ENCODE measurements at places on chromosomes 12 and 14.

DNA sequence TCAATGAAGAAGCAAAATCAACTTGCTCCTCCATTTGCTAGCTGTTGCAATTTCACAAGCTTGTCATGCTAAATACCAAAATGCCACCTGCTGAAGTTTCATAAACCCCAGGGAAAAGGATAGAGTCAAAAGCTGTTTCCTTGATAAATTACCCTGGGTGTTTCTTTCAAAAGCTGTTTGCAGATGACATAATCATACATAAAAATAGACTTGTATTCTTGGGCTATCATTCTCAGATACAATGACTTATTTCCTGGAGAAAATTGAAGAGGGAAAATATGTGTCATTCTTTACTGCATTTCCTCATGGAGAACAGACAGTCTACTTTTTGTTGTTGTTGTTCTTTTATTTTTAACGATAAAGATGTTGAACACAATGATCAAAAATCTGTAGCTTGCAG is 119.2 kb downstream of the GALC start:
- no peak for DNase-seq

GRCh38 chr12:84922693-84923092 is 10.1 kb upstream of the SLC6A15 start:
- DNase-seq, result no peak

DNA sequence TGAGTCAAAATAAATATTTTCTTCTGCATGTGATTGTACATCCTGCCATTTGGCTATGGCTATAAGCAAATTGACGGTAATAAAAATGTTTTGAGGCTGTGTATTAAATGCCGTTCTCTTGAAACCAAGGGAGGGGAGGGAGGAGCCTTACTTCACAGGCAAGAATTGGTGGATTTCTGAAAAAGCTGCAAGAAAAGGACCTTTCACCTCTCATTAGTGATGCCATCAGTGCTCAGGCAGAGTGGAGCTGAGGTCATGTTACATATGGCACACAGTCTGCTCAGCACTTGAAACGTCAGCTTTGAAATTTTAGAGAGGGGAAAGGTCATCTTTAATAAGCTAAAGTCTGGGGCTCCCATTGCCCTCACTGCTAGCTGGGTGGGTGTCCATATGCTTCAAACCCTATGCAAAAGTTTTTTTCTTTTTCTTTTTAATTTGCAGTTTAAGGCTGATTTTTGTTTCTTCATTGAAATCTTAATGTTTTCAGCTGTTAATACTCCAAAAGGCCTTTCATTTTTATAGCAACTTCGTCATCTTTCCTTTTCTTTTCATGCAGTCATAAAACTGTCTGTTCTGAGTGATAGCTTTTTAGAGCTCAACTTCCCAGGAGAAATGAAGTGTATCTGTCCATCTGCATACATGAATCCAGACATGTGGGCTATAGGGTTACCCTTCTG is 9.8 kb upstream of the SIX1 start:
- DNase-seq, result no peak

GRCh38 chr12:109385339-109386058 is 37.8 kb downstream of the MYO1H start:
- peak; percentile 33 for DNase-seq

DNA sequence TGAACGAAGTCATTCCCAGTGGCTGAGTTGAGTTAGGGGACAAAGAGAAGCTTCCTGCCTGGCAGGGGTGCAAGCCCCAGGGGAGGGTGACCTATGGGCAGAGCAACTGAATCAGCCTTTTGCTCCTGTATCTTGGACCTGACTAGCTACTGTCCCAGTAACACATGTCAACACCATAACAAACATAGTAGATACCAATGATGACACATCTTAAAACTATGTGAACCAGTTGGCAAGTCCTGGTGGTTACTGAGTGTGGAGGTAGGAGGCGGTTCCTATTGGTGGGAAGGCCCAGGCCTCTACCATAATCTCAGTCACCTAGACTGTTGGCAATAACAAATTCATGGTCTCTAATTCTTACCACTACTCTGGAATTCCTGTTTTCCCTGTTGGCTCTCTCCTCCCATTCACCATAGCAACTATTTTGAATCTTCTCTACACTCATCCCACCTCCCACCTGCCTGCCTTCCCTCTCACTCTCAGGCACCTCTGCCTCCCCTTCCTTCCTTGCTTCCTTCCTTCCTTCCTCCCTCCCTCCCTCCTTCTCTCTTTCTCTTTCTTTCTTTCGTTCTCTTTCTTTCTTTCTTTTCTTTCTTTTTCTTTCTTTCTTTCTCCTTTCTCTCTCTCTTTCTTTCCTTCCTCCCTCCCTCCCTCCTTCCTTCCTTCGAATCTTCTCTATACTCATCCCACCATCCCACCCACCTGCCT is 8.1 kb upstream of the P2RX7 start:
- no peak for DNase-seq

DNA sequence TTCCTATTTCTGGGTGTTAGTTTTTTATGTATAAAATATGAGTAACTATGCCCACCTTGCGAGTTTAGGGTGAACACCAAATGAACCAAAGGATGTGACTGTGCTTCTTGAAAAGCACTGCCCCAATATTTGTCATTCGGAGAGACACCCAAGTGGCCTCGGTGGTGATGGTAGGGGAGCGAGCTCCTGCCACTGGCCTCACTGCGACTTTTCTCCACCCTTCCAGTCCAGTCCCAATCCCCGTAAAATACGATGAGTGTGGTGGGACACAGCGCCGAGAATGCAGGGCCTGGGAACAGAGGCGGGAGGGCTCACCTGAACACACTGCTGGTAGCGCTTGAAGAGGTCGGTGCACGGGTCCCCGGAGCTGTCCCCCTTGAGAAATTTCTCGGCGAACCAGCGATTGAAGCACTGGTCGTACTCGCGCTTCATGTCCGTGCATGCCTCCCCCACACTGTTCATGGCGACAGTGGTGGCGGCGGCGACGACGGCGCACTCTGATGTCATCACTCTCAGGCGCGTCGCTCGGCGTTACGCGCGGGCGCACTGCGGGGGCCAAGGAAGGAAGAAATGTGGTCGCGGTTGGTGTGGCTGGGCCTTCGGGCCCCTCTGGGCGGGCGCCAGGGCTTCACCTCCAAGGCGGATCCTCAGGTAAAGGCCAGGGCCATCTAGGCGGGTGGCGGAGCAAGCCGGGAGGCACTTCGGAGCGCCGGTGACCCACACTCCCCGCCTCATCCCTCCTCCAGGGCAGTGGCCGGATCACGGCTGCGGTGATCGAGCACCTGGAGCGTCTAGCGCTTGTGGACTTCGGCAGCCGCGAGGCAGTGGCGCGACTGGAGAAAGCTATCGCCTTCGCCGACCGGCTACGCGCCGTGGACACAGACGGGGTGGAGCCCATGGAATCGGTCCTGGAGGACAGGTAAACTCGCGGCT is at the start of the genes GATC and TRIAP1:
Gene GATC, plus strand, starts transcription at position 534 of the 933 bp plus-strand sequence. Its CDS starts 37 bp downstream, at position 571.
Gene TRIAP1, minus strand, starts transcription at position 474 of the 933 bp plus-strand sequence. Its CDS starts 12 bp downstream, at position 462.
- DNase-seq, result peak; percentile 90

GRCh38 chr14:63795532-63795931 is 57.3 kb upstream of the SYNE2 start:
- DNase-seq, result no peak

DNA sequence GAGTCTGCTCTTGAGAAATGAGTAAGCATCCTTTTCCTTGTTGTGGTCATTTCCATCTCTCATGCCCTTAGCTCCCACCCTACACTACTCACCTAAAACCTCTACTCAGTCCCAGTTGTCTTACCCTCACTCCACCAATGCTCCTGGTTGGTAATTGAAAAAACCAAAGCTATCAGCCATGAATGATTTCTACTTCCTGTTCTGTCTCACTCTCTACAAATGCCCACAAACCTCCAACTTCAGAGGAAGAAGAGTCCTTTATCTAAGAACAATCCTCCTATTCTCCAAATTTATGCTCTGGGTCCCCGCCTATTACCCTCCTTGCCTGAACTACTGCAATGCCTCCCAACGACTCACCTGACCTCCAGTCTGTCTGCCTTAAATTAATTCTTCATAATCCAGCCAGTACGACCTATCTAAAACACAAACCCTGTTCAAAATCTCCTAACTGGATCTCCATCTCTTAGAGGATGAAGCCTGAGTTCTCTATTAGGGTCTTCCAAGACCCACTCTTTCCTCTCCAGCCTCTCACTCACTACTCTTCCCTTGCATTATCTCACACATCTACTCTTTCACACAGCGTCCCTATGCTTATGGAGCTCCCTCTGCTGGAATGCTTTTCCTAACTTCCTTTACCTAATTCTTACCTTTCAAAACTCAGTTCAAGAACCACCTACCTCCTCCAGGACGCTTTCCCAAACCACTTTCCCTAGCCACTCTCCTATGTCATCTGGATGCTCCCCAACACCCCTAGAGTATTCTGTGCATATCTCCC is 2.2 kb downstream of the DHRS1 start:
- DNase-seq, result no peak

DNA sequence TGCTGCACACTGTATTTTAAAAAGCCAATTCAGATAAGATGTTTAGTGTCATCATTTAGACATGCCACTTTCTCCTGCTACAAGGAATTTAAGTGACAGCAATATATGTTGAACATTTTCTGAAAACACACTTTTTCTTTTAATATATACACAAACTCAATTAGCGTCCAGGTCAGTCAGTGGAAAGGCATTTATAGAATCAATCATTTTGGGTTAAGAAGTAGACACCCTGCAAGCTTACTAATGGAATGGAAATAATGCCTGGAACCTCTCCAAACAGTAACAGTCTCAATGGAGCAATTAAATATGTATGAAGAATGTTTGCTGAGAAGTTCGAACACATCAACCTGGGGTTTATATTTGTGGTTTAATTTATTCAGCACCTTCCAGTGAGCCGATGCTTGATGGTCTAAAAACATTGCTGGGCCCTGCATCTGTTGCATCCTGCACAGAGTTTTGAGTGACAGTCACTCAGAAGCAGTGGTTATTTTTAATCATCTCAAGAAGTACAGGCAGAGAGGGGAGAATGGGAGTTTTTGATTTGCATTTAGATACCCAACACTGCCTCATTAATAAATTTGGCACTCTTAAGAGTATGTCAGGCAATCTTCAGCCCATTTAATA is 410.7 kb downstream of the TMEM117 start:
- DNase-seq, result no peak

DNA sequence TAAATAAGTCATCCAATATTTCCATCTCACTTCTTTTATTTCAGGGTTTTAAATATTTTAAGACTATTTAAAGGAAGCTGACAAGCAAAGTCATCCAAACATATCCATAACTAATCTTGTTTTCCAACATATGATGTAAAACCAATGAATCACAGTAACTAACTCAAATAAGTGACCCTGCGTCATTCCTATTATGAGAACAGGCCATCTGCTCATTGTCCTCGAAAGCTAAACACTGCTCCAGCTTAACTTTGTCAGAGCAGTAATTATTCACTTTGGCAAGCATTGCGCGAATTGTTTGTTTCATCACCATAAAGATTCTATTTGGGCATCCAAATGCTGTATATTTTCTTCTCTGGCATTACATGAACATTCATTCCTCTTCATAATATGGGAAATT is 99.1 kb downstream of the CAPZA3 start:
- no peak for DNase-seq

DNA sequence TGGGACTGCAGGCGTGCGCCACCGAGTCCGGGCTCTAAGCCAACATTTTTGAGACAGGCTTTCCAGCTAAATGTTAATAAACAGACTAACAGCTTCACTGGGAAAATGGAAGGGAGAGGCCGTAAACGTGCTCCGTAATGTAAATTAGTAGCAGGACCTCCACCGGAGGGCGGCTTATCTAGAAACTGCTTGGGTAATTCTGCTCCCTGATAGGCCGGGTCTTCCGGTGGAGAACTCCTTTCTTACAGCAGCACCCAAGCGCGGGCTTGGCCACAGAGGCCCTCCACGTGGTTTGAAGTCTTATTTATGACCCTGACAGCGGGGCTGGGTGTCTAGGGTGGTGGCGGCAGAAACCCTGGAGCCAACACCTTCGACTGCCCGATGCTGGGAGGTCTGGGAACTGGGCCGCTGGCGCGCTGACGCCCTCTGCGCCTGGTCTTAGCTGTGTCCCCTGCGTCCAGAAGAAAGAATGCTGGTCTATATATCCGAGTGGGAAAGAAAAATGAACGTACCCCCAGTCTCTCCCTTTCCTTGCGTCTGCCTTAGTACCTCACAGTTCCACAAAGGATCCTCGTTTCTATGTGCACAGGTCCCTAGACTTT is 1.7 kb downstream of the DPPA3 start:
- no peak for DNase-seq
